ENCODE measurements at places on chromosomes 2 and 18. TPM values are rescaled to one million over a fixed set of nuclear protein-coding genes. Genes with fewer than 3 reads are reported as not detected.

- H3K4me3 ChIP-seq, result no peak overlapping the region
- H3K27me3 ChIP-seq, result no peaks in the 10 kb centered on the region
- H3K36me3 ChIP-seq, result no peaks in the 10 kb centered on the region
- H3K27ac ChIP-seq, result no peak overlapping the region
- no peak for DNase-seq
- no peaks in the 10 kb centered on the region for H3K4me1 ChIP-seq
Measured at GRCh38 chr2:125254010-125254409, 1228.9 kb downstream of the CNTNAP5 start.

DNA sequence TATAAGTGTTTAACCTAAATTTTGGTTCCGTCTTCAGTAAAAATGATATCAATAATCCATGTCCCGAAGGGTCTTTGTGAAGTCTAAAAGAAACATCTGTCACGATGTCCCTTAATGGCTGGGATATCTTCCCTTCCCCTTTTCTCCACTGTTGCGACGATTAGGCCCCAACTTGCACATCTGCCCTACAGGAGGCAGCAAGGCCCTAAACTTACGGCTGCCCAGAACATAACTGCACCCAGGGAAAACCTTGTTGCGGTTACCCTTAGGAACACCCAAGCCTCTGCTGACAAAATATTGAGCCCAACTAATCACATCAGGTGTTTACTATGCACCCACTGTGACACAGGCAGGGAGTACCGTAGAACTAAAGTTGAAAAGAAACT, 1.3 kb upstream of the SMAD2 start:
- no peak overlapping the region for H3K4me3 ChIP-seq
- no peaks in the 10 kb centered on the region for H3K36me3 ChIP-seq
- no peak overlapping the region for H3K27ac ChIP-seq
- DNase-seq, result no peak
- H3K27me3 ChIP-seq, result no peaks in the 10 kb centered on the region

DNA sequence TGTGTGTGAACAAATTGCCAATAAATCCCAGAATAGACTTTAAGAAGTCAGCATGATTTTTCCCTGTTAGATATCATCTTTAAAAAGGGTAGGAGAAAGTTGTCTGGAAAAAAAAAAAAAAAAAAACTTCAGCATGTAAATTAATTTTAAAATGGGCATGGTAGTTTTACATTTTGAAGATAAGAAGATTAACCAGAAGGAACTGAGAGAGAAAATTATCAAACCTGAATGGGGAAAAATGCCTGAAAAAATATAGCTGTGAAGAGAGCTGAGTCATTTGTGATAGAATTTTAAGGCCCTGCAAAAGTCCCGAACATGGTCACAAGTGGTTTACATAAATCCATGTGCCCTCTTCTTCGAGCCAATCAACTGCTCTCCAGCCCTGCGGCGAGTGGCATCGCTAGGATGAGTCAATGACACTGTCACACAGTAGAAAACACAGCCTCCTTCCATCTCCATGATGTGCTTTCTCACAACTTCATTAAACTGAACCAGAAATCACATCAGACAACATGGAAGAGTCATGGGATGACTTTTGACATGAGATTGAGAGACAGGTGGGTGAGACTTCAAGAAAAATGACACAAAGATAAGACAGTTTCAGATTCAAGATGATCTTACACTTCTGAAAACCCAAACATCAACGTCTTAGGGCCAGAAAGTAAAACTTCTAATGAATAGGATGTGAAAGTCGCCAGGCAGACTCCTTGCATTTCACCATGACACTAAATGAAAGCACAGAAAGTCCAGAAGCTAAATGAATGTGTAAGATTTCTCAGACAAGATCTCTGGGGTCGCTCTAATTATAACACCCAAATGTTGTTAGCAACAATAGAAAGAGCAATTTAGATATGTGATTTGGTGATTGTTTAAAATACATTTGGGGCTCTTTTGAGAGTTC, 273.0 kb upstream of the ID2 start:
- DNase-seq, result no peak
- no peaks in the 10 kb centered on the region for H3K4me1 ChIP-seq
- H3K4me3 ChIP-seq, result no peak overlapping the region
- H3K36me3 ChIP-seq, result no peaks in the 10 kb centered on the region
- H3K27ac ChIP-seq, result no peak overlapping the region

Gene GALNT13
- polyA plus RNA-seq, result 1.8 TPM

DNA sequence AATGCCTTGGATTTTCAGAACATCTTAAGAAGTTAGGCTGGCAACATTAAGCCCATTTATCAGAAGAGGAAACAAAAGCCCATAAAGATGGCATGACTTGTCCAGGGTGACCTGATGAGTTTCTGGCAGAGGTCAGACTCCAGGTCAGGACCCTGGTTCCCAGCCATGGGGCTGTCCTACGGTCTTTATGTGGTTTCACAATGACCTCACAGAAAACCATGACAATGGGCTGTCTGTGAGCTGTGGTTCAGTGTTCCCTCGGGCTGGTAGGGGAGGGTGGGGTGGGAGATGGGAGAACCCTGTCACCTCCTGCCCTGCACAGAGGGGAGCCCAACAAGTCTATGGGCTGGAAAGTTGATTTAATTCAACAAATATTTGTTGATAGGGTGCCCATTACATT, 101.8 kb downstream of the LOXHD1 start:
- H3K4me1 ChIP-seq, result no peaks in the 10 kb centered on the region
- H3K27me3 ChIP-seq, result no peaks in the 10 kb centered on the region
- DNase-seq, result no peak
- H3K27ac ChIP-seq, result no peak overlapping the region
- H3K36me3 ChIP-seq, result no peaks in the 10 kb centered on the region
- H3K4me3 ChIP-seq, result no peak overlapping the region

Measured in aorta (tissue), 5 donors.